SK-N-SH (cell line): ENCODE measurements at places on chromosomes 6 and 20.
A peak's percentile ranks its signal among the peaks of the same experiment; 100 is the strongest.

- no peak for DNase-seq
Measured at GRCh38 chr6:153405931-153406330, 274.8 kb upstream of the RGS17 start.

GRCh38 chr20:7094438-7094997, 327.0 kb downstream of the BMP2 start:
- DNase-seq = peak; percentile 22

GRCh38 chr6:139407718-139408222, 33.3 kb upstream of the CITED2 start:
- DNase-seq = no peak

GRCh38 chr6:25066593-25066992, 130.8 kb upstream of the RIPOR2 start:
- DNase-seq = no peak

DNA sequence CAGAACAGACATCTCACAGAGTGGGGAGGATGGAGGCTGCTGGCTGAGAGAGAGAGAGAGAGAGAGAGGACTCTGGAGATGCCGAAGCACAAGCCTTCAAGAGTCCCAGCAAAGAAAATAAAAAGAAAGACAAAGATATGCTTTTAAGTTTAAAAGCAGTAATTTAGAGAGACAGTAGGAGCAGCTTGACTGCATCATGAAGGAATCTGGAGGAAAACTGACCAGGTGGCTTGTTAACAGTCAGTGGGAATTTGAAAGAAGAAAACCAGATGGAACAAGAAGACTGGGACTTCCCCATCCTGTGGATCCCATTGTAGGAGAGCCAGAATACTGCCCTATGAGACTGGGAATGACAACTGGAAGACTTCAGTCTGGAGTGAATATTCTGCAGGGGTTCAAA, 46.3 kb upstream of the PLN start:
- DNase-seq = no peak

DNA sequence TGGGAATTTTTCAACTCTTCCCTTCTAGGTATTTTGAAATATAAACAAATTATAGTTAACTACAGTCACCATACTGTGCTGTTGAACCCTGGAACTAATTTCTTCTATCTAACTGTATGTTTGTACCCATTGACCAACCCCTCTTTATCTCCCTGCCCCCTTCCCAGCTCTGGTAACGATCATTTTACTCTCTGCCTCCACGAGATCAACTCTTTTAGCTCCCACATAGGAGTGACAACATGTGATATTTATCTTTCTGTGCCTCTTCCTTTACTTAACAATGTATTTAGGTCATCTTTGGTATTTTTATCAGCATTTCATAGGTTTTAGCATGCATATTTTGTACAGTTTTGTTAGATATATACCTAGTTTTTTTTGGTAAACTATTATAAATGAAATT, 45.9 kb downstream of the ASXL1 start:
- no peak for DNase-seq

DNA sequence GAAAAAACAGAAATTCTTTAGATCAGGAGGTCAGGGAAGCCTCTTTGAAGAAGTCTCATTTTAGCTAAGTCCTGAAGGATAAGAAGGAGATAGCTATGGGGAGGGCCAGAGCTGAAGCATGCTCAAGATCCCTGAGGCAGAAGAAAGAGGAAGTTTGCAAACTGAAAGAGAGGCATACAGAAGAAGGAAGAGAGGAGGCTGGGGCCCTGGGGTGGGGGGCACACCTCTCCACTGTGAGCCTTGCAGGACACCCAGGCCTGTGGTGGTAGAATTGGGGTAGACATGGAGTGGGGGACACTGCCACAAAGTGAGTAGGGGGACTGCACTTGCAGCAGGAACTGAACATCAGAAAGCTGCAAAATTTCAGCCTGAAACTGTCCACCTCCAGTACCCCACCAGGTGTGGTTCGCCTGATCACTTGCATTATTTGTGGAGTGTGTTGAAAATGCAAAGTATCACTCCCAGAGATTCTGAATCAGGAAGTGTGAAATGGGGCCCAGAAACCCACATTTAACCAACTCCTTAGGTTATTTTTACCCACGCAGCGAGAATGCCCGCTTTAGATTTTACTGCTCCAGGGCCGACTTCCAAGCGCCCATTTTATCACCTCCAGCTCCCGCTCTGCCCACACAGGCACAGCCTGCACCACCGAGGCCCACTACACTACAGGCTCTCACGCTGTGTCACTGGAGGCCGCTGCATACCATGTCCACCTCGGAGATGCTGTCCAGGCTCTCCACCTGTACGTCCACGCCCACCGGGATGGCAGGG, 44.0 kb downstream of the GABRR2 start:
- DNase-seq = no peak

GRCh38 chr6:97958134-97958533, 675.1 kb upstream of the MMS22L start:
- DNase-seq = no peak

GRCh38 chr6:67986694-67987232, 648.3 kb upstream of the ADGRB3 start:
- DNase-seq = no peak

GRCh38 chr20:32484958-32485769, 100.0 kb downstream of the NOL4L start:
- DNase-seq = peak; percentile 61

DNA sequence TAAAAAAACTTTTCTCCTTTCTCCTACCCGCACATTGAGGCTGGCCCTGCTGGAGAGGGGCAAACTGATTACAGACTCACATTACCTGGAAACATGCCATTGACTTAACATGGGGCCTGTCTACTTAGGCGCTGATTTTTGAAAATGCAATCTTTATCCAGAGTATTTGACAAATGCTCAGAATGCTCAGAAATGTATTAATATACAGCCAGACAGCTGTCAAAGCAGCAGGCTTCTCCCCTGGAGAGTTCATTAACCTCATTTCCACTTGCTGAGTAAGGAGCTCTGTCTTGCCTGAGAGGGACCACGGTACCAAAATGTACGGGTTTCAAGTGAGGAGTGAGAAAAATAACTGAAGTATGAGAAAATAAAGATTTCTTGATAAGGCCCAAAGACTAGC, 95.7 kb downstream of the PAX1 start:
- DNase-seq = no peak

- no peak for DNase-seq
Measured at GRCh38 chr6:53710788-53711187, 45.2 kb upstream of the KLHL31 start.

DNA sequence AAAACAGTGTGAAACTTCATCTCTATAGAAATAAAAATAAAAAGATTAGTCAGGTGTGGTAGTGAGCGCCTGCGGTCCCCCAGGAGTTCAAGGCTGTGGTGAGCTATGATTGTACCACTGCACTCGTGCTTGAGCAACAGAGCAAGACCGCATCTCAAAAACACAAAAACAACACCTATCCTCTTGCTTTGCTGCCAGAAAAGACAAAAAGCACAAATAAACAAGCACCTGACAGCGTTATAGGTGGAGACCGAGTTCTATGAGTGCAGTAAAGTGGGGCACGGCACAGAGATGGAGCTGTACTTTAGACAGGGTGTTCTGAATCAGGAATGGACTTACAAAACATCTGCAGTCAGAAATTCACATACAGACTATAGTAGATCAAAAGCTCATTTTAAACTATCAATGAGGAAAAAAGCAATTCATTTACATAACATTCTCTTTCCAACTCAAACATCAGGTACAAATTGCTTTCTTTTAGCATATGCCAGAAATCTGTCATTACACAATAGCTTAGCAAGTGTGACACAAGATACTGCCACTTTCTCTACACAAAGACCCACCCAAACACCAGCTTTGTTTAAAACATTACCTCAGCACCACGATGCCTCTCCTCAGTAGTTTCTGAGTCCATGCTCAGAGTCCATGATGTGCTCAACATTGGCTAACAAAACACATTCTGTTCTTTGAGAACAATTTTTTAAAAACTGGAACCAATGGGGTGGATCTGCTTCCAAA, 10.1 kb downstream of the EZR start:
- DNase-seq = no peak

- DNase-seq = peak; percentile 53
Measured at GRCh38 chr6:34177181-34177591, 31.3 kb upstream of the GRM4 start.

DNA sequence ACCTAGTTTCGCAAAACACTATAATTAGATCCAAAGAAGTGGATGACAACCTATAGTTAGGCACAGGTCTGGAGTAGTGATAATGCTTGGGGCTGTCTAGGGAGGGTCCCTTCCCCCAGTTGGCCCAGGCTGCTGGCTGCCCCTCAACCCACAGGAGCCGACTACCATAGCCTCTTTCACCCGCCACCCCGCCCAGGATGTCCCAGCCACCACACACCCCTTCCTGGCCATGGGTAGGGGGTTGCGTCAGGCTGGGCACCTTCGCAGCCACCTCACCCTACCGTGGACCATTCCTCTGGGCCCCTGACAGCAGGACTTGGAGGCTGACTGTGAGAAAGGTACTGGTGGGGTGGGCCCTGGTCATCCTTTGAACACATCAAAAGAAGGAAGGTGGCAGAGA, 8.5 kb downstream of the TFEB start:
- DNase-seq = no peak

- no peak for DNase-seq
Measured at GRCh38 chr20:47907031-47907675, 121.9 kb upstream of the SULF2 start.

GRCh38 chr6:156582509-156582992, 194.6 kb upstream of the ARID1B start:
- no peak for DNase-seq

GRCh38 chr20:37541326-37541725, 13.7 kb upstream of the BLCAP start:
- DNase-seq = no peak

DNA sequence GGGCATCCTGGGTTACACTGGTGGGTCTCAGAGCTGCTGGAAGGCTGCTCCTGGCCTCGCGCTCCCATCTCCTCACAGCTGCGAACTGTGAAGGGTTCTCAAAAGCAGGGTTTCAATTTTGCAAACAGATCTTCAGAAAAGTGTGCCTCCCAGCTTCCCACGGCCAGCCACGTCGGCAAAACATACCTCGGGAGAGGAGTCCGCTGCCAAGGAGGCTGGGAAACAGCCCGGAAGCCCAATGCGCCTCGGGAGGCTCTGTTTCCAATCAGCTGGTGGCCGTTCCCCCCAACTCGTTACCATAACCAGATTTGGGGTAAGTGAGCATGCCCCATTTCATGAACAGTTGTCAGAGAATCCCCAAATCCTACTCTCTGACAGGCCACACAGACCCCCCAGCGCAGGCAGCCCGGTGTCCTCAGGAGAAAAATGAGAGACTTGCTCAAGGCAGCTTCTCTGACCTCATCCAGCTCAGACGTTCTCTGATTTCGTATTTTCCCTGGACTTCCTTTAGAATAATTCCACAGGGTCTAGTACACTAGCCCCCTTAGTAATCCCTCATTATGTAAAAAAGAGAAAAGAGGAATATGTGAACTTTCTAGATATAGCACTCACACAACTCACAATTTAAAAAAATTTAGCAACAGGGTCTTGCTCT, 98.4 kb downstream of the SNX5 start:
- no peak for DNase-seq

- DNase-seq = no peak
Measured at GRCh38 chr20:58568483-58569240, 53.5 kb upstream of the APCDD1L start.

DNA sequence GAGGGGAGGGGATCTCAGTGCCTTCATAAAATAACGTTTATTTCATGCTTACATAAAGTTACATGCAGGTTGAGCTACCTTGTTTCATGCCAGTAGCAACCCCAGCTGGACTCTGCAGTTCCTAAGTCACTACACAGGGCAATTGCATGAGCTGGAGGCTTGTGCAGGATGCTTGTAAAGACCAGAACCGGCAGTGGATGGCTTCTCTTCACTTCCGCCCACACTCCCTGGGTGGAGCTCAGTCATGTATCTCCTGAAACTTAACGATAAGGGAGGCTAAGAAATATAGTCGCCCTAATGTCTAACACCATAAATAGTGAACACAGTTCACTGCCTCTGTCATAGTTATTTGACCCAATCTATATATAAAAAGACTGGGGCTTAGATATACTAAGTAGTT, 99.4 kb upstream of the RAB32 start:
- DNase-seq = no peak

GRCh38 chr6:165447141-165447540, 137.7 kb upstream of the C6orf118 start:
- DNase-seq = no peak

DNA sequence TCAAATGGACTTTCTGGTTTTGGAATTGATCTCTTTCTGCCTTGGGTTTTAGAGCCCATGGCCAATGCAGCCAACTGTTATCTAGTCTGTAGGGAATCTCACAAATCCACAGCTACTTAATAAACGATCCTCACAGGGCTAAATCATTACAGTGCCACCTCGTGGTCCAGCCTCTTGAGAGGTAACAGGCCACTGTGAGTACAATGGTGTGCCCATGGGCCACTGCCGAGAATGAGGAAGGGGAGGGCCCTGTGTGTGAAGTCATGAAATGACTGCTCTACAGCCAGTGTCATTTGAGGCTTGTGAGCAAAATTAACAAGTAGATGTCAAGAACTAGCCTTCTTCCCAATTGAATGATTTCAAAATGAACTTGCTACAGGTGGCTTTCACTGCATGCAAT, 54.3 kb upstream of the GMPR start:
- DNase-seq = no peak

- DNase-seq = no peak
Measured at GRCh38 chr20:47777220-47777619, 8.1 kb downstream of the SULF2 start.

GRCh38 chr6:44297063-44298038, 15.8 kb downstream of the AARS2 start:
- DNase-seq = peak; percentile 89

- DNase-seq = no peak
Measured at GRCh38 chr20:53255102-53255710, 283.0 kb downstream of the TSHZ2 start.

DNA sequence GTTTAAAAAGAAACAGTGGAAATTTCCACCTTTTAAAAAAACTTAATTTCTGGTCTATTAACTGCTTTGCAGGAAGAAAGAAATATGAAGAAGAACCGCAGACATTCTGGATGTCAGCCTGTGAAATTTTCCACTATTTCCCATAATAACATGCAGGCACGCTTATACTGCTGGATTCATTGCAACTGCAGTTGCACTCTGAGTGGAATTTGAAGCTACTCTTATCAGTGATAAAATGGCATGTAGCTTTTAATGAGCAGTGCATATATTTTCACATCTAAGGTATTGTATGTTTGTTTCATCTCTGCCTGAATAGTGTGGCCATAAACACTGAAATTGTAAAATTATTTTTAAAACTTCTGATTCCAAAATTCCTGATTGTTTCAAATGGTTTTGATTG, 28.2 kb downstream of the NCOA3 start:
- DNase-seq = no peak
